Mesothelial cell of epicardium (in vitro differentiated cells): ENCODE measurements at places on chromosomes 12 and 14.

GRCh38 chr14:64891839-64892375 lies 12.2 kb upstream of the SPTB start:
- no peak for DNase-seq

GRCh38 chr12:95173392-95174251 lies 43.6 kb downstream of the FGD6 start:
- DNase-seq = peak; percentile 68

- DNase-seq = no peak
Measured at GRCh38 chr14:68398370-68398769, 394.5 kb downstream of the ZFP36L1 start.

GRCh38 chr12:104858611-104859543 lies 99.2 kb downstream of the SLC41A2 start:
- no peak for DNase-seq

GRCh38 chr14:100875861-100876590 lies 27.5 kb downstream of the RTL1 start:
- no peak for DNase-seq

GRCh38 chr12:1842905-1843640 lies 22.7 kb downstream of the LRTM2 start:
- DNase-seq = peak; percentile 12

- no peak for DNase-seq
Measured at GRCh38 chr14:26233118-26233517, 364.7 kb downstream of the NOVA1 start.

DNA sequence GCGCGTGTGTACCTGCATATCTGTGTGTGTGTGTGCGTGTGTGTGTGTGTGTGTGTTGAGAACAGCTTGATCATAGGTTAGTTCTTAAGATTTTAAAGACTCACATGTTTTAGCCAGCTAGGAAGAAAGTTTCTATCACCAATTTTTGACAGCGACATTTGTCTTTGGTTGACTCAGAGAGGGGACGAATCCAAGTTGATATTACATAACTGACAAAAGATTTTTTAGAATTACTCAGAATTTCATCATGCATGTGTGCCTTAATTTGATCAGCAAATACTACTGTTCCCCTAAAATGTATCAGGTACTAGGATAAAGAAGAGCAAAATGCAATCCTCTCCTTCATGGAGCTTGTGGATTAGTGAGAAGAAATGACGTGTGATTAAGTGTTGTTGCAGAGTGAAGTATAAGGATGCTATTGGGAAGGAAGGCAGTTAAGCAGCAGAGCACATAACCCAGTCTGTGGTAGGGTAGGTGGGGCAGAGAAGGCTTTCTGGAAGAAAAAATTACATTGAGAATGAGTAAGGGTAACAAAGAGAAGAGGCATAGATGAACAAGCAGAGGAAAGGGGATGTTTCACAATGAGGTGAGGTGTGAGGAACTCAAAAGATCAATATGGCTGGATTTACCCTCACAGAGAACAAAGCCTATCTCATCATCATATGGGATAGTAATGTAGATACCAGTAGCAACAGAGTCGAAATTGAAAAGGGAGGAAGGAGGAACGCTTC lies 77.5 kb downstream of the ELK3 start:
- DNase-seq = no peak

DNA sequence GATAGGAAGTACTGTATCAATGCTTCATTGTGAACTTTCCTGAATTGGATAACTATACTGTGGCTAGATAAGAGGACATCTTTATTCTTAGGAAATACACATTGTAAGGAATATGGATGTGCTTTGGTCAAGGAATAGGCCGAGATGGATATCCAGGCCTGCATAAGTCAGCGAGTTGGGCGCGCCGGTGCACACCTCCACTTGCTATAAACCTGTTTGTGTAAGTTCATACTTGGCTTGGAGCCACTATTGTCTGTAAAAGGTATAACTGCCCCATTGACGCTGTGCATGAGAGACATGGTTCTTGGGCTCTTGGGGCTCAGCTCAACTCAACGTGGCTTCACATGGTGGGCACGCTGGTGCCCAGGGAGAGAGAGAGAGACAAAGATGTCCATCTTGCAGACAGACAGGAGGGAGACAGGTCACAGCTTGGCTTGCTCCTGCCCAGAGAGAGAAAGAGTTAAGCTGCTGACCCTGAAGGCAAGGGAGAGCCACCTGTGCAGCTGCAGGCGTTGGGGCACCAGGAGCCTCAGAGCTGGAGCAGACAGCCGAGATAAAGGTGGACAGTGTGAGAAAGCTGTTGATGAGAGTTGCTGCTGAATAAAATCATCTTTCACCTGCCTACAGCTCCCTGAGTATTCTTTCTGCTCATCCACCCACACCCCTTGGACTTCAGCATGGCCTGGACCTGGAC lies 34.1 kb upstream of the COCH start:
- DNase-seq = no peak

- no peak for DNase-seq
Measured at GRCh38 chr12:632102-632696, 31.0 kb downstream of the NINJ2 start.

DNA sequence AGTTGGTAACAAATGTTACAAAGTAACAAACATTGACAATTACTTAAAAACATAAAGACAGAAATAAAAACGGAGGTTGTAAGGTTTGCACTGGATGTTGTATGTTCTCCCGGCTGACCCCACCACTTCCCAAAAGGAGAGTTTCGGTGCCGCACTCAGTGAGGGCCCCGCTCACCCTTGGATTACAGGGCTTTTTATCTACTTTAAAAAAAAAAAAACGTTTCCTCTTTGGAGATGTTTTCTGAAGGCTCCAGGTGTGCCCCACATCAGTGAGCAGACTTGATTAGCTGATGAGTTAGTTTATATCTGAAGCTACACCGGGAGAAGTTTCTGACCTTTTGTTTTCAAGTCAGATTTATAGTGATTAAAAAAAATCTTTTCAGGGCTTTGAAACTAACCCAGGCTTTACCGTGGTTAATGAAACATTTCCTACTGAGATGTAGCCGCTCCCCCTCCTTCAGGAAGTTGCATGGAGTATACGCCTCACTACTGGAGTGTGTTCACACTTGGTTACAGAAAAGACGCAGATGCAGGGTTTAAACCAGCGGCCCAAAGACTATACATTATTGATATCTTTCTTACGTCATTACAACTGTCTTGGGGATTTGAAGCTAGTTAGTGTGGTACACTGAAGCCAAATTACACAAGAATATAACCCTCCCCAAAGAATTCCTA lies 38.0 kb upstream of the BCL7A start:
- no peak for DNase-seq

DNA sequence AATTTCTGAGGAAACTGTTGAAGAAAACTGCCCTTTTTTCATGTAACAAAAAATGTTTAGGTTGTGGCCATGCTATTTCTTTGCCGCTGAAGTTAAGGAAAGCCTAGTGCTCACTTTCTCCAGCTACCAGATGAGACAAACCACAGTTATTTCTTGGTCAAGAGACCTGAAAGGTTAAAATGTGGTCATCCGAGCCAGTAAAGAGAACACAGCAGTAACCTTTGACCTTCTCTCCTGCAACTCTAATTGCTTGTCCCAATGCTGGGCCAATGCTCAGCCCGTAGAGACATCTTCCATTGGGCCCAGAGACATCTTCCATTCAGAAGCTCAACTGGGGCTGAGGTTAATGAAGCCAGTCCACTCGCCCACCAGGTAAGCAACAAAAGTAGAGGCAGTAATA lies 109.8 kb upstream of the CPSF6 start:
- no peak for DNase-seq

DNA sequence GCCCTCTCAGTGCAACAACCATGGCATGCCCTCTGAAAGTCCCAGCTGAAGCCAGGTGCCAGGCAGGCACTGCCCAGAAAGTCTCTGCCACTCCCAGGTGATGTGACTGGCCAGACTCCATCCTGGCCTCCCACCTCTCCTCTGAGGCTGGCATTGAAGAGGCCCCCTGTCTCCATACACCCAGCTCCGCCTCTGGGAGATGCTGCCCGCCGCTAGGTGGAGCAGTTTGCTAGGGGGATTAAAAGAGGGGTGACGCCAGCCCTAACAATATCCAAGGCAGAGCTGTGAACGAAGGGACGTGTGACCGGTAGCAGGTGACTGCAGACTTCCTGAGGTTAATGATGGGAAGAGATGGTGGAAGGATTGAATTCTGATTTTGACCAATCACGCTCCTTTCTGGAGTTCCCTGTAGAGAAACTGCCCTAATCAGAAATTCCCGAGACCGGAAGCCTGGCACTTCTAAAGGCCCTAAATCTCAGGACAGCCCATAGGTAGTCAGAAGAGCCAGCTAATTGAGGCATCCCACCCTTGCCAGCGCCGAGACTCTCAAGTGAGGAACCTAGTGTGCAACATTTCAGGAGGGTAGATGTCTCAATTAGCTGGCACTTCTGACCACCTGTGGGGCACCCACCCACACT lies 8.3 kb upstream of the PLEK2 start:
- no peak for DNase-seq

DNA sequence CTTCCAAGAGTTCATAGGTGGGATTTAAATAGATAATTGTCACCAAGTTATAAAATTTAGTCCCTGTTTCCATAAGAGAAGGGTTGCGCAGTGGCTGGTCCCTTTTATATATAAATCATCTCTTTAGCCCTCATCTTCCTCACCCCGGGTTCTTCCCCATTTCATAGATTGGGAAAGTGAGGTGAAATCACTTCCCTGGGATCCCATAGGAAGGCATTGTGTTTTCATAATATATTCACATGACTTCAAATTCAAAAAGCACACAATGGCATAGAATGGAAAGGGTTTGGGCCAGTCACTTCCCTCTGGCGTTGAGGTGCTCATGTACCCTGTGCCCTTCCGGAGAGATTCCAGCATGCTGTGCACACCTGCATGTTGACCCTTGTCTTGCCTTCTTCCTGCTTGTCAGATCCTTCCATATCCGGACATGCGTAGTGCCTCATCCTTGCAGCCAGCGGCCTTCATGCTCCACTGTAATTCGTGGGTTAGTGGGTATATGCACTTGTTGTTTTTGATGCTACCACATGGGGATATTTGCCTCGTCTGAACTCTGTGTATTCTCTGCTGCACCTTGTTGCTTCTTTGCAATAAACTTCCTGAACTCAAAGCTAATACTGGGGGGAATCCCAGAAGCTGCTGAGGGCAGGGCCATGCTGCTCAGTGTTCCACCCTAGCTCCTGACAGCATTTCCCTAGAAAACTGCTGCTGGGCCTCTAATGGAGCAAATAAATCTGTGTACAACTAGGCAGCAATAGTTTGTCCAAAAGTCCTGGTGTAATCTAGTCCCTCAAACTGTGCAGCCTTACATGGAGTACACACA lies 59.6 kb downstream of the ANAPC7 start:
- no peak for DNase-seq

- DNase-seq = no peak
Measured at GRCh38 chr14:44833376-44834060, 128.2 kb downstream of the KLHL28 start.

DNA sequence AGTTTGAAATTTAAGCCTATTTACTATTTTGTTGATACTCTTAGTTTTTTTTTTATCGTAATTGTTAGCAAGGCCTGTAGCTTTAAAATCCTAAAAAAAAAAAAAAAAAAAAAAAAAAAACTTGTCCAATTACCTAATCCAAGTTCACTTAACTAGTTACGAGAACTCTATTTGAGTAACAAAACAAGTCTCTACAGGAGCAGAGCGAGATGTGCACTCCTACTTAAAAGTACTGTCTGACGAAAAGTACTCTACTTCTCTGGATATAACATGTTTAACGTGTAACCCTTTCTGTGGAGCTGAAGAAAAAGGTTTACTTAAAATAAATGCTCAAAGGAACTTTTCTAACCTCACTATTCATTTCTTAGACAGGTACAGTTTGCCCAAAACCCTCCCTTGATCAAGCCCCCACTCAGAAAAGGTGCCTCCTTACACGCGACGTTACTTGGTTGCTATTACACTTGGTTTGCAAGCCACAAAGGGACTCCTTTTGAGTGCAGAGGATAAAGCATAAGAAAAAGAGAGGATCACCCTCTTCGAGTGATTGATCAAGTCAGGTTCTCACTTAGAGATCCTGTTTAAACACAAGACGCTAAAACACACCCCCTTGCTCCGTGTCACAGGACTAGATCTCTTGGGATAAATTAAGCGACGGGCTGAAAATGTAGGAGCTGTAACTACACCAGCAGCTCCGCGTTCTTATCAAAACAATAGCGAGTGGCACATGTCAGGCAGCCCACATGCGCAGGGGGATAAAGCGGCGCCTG lies 2.2 kb downstream of the BAZ1A start:
- DNase-seq = no peak

DNA sequence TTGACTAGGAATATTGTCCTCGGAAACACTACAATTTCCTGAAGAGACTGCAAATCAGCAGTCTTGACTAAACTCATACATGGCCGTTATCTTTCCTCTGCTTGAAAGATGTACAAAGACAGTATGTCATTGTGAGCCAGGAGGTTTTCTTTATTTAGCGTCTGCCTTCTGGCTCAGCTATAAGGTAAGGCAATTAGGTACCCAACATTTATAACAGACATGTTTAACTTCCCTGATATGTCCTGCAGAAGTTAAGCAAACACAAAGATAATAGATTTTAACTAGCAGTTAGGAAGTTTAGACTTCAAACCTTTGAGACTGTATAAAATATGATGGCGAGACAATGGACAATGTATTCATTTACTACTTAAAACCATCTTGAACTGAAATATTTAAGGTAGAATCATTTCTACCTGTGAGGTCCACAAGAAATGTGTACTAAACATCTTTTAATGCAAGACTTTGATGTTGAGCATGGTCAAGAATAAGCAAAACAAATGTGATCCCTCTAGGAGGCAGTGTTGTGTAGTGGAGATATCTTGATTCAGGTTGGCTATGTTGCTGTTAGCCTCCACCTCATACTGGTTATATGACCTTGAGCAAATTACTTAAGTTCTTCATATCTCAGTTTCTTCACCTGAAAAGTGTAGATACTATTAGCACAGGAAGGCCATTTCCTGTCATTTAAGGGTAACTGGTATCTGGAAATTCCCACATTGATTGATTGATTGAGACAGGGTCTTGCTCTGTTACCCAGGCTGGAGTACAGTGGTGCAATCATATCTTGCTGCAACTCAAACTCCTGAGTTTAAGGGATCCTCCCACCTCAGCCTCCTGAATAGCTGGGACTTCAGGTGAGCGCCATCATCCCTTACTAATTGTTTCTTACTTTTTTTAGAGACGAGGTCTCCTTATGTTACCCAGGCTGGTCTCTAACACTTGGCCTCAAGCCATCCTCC lies 96.3 kb upstream of the EEA1 start:
- DNase-seq = no peak

DNA sequence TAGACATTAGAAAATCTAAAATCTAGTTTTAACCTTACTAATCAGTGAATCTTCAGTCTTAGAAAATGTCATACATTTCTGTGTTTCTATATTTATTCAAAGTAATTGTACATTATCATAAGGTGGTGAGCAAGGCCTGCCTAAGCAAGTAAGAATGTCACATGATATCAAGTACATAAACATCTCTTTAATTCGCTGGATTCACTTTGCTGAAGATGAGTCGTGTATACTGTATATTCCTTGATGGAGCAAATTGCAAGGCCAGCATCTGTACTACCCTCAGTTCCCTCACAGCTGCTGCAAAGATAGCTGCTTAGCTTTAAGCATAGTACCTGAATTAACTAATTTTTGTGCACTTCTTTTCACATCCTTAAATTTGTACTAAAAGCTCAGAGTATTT lies 8.5 kb upstream of the AK7 start:
- no peak for DNase-seq

- no peak for DNase-seq
Measured at GRCh38 chr12:43921666-43922337, 85.9 kb downstream of the TMEM117 start.

GRCh38 chr12:130969223-130969622 lies 15.5 kb downstream of the ADGRD1 start:
- DNase-seq = no peak

GRCh38 chr12:633731-634130 lies 29.5 kb downstream of the NINJ2 start:
- DNase-seq = no peak
